Activated T-helper 2 cell treated with anti-CD3 and anti-CD28 coated beads, Interferon-gamma antibody, Interleukin-2, Interleukin-4, amounts not matched to agents 10 μg/mL and 5 μg/mL and 100 μg/mL, durations not matched to agents 14 hours and 24 hours and 36 hours (primary cell): ENCODE measurements at places on chromosomes 4 and X.
A peak's percentile ranks its signal among the peaks of the same experiment; 100 is the strongest.

DNA sequence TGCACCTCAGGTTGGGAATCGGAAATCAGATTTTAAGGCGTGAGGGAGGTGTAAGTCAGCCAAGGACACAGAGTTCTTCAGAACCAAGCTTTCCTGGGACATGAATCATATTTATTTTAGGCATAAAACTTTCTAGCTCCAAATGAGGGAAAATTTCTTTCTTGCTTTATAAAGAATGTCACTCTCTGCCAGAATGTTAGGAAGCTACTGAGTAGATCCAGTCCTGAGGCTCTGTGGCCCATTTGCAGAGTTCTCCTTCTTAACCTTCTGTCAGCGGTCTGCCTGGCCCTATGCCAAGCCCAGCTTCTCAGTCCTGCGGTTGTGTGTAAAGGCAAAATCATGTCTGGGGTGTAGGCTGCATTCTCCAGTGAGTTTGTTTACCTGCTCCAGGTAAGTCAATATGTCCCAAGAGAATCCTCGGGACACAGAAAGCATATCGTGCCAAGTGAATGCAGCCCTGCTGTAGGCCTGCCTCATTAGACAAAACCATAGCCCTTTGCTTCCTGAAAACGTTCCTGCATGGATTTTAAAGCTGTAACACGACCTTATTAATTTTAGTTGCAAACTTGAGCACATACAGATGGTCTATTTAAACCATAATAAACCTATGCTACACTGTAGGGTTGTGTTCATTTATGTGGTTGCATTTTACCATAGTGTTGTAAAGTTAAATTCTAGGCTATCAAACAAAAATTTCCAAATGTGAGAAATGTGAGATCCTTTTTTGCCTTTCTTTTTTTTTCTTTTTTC lies 29.2 kb upstream of the CCNI start:
- H3K27me3 ChIP-seq, result peaks cover 27% of the 10 kb centered on the region
- peaks cover 8% of the 10 kb centered on the region for H3K4me1 ChIP-seq
- H3K27ac ChIP-seq, result no peak overlapping the region

GRCh38 chr4:187944179-187944578 lies 51.4 kb upstream of the ZFP42 start:
- no peak for DNase-seq
- no peak overlapping the region for H3K27ac ChIP-seq
- no peaks in the 10 kb centered on the region for H3K27me3 ChIP-seq
- H3K4me3 ChIP-seq, result no peak overlapping the region

GRCh38 chr4:75995727-75996126 lies 5.0 kb upstream of the SDAD1 start:
- no peak overlapping the region for H3K27ac ChIP-seq
- H3K27me3 ChIP-seq, result no peaks in the 10 kb centered on the region
- H3K36me3 ChIP-seq, result no peaks in the 10 kb centered on the region
- no peak for DNase-seq
- H3K4me1 ChIP-seq, result peaks cover 5% of the 10 kb centered on the region

DNA sequence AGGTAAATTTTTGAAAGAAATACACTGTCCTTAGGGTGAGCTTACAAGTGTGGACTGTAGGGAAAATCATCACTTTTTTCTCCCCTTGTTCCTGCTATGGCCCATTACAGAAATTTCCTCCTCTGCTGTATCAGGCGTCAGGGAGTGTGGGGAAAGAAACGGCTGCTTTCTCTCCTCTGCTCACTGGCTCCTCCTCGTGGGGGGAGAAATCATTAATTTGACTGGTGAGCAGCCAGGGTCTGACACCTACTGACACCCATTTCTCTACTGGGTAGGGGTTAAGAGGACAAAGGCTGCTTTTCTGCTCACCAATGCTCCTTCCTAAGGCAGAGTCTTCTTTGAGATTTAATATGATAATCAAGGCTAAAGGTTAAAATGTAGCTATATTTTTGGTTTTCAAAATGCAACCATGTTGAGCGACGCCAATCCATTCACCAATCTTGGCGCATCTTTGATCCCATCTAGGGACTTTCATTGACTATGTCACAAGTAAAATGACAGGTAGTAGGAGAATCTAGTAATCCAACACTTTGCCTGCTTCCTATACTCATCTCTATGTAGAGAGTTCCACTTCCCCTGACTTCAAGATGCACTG lies 25.1 kb downstream of the SETD7 start:
- no peak overlapping the region for H3K27ac ChIP-seq
- no peak overlapping the region for H3K4me3 ChIP-seq
- peaks cover 42% of the 10 kb centered on the region for H3K36me3 ChIP-seq

GRCh38 chrX:19373351-19373891 lies 29.7 kb downstream of the PDHA1 start:
- H3K27me3 ChIP-seq, result no peaks in the 10 kb centered on the region
- no peak for DNase-seq
- H3K36me3 ChIP-seq, result no peaks in the 10 kb centered on the region
- peaks cover 5% of the 10 kb centered on the region for H3K4me1 ChIP-seq
- H3K4me3 ChIP-seq, result no peak overlapping the region

- peaks cover 9% of the 10 kb centered on the region for H3K4me1 ChIP-seq
- no peaks in the 10 kb centered on the region for H3K27me3 ChIP-seq
- H3K4me3 ChIP-seq, result no peak overlapping the region
- peak overlapping the region; percentile 6 for H3K27ac ChIP-seq
These were observed 8.4 kb downstream of the NDUFA1 start for GRCh38 chrX:119880076-119880475.

DNA sequence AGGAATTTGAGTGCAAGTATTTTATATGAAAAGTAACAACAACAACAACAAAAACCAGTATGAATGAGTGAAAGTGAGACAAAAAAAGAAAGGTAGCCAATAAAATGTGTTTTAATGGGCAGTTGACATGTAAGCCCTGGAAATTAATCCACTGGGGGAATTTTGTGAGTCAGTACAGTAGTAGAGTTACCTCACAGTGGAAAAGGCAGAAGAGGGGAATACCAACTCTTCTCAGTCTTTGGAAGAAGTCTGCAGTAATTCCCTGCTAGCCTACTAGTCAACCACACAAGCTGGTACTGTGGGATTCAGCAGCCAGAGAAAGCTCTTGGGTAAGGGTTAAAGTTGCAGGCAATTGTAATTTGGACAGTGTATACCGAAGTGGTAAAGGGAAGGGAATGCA lies 76.3 kb upstream of the IL15 start:
- DNase-seq, result no peak
- no peak overlapping the region for H3K27ac ChIP-seq
- no peak overlapping the region for H3K4me3 ChIP-seq
- H3K4me1 ChIP-seq, result no peaks in the 10 kb centered on the region
- H3K36me3 ChIP-seq, result no peaks in the 10 kb centered on the region
- H3K27me3 ChIP-seq, result no peaks in the 10 kb centered on the region

- H3K4me1 ChIP-seq, result no peaks in the 10 kb centered on the region
- no peaks in the 10 kb centered on the region for H3K36me3 ChIP-seq
- no peak overlapping the region for H3K27ac ChIP-seq
- no peak overlapping the region for H3K4me3 ChIP-seq
- DNase-seq, result no peak
- no peaks in the 10 kb centered on the region for H3K27me3 ChIP-seq
These were observed 106.2 kb downstream of the ALPK1 start for GRCh38 chr4:112403101-112403945.

GRCh38 chr4:47071901-47072341 lies 40.6 kb downstream of the GABRB1 start:
- H3K4me1 ChIP-seq, result peaks cover 6% of the 10 kb centered on the region
- no peak overlapping the region for H3K4me3 ChIP-seq
- H3K27me3 ChIP-seq, result no peaks in the 10 kb centered on the region
- H3K27ac ChIP-seq, result no peak overlapping the region

GRCh38 chr4:128162434-128162833 lies 101.3 kb downstream of the LARP1B start:
- H3K27ac ChIP-seq, result no peak overlapping the region
- no peak for DNase-seq
- H3K27me3 ChIP-seq, result no peaks in the 10 kb centered on the region
- peaks cover 2% of the 10 kb centered on the region for H3K4me1 ChIP-seq

DNA sequence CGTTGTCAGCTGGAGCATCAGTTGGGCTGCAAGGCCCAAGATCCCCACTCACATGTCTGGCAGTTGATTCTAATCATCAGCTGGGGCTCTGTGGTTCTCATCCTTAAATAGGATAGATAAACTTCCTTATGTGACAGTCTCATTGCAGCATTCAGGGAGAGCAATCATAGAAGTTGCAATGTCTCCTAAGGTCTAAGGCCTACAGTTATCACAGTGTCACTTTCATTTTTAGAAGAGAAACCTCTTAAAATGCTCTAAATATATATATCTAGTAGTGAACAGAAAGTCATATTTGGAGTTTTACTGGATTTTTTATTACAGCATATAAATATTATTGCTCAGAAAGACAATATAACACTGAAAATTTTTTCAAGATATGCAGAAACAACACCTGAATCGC lies 226.0 kb upstream of the PPP1R2C start:
- no peak overlapping the region for H3K4me3 ChIP-seq
- no peaks in the 10 kb centered on the region for H3K36me3 ChIP-seq
- no peak overlapping the region for H3K27ac ChIP-seq
- DNase-seq, result no peak
- H3K4me1 ChIP-seq, result no peaks in the 10 kb centered on the region

DNA sequence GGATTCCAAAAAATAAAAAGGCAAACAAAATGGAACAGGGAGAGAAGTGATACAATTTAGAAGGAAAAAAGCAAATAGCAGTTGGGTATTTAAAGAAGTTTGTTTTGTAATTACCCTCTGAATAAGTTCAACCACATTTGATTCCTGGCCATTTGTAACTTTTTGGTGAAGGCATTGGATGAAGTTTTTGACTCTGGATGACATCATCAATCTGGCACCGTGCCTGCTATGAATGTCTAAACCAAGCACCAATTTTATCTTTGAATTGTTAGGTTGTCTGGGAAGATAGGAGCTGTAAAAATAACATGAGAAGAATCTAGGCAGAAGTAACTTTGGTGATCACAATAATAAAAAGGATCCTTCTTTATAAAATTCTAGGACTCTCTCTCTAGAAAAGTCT lies 29.5 kb downstream of the TMPRSS11A start:
- H3K36me3 ChIP-seq, result no peaks in the 10 kb centered on the region
- H3K27me3 ChIP-seq, result peaks cover 6% of the 10 kb centered on the region
- H3K4me1 ChIP-seq, result no peaks in the 10 kb centered on the region
- no peak overlapping the region for H3K4me3 ChIP-seq

DNA sequence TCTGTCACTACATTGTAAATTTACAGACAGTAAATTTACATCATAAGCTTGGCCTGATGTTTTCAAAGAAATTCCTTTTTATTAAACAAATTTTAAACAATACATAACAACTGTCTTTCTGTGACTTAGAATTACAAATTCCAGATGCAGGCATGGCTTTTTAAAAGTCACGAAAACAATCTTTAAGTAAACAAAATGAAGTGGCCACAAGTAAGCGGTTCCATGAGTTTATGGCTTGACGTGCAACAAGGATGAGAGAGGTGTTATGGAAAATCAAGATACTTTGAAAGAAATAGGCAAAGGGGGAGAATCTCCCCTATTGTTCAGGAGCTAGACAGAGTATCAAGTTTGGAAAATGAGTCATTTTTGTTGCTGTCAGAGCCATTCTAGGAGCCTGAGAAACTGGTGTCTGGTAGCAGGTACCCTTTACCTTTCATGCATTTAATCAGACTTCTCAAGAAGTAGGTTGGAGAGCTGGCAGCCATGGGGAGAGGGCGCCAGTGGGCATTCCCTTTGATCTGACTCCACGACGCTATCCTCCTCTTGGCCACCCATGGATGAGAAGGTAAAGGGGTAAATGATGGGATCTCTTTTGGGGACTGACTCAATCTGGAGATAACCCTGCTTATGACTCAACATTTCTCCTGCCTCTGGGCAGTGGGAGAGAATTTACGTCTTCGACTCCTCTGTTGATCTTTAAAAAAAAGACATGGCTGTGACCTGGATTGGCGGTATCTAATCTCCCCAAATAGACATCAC lies 217.2 kb downstream of the SPRY1 start:
- no peak overlapping the region for H3K4me3 ChIP-seq
- DNase-seq, result no peak
- H3K27ac ChIP-seq, result no peak overlapping the region
- H3K27me3 ChIP-seq, result peaks cover 13% of the 10 kb centered on the region

DNA sequence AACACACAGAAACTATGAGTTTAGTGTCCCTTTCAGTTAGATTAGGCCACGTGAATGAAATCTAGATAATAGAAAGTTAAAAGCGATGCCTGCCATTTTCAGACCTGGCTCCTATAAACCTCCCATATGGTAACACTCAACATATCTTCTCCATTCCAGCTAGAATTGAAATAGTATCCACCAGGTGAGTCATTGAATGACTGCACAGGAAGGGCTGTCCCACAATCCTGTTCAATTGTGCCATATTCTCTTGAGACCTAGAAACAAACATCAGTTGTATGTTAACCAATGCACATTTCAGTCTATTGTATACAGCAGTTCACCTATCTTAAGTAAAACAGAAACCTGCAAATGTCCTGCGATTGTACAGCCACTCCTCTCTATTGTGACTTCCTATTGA lies 659.3 kb upstream of the SLIT2 start:
- no peak for DNase-seq
- H3K4me3 ChIP-seq, result no peak overlapping the region
- no peaks in the 10 kb centered on the region for H3K27me3 ChIP-seq
- no peaks in the 10 kb centered on the region for H3K36me3 ChIP-seq
- no peaks in the 10 kb centered on the region for H3K4me1 ChIP-seq

DNA sequence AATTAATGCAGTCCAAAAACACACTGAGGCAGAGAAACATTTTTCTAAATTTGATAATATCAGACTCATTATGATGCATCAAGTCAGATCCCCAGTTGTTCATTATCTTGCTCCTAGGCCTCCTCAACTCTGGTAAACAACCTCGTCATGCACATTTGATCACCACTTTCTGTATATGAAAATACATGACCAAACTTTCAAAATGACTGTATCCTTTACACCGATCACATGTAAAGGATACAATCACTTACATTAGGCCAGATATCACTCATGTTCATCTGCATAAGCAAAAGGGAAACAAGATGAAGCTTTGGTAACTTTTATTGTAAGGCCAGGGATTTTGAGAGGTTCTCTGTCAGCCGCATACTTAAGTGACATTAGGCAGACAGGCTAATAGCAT lies 99.4 kb upstream of the IL1RAPL1 start:
- H3K27me3 ChIP-seq, result no peaks in the 10 kb centered on the region
- H3K36me3 ChIP-seq, result no peaks in the 10 kb centered on the region
- H3K4me1 ChIP-seq, result no peaks in the 10 kb centered on the region
- H3K27ac ChIP-seq, result no peak overlapping the region

- H3K4me3 ChIP-seq, result no peak overlapping the region
- no peaks in the 10 kb centered on the region for H3K27me3 ChIP-seq
- no peak overlapping the region for H3K27ac ChIP-seq
- peaks cover 46% of the 10 kb centered on the region for H3K36me3 ChIP-seq
- peaks cover 3% of the 10 kb centered on the region for H3K4me1 ChIP-seq
These were observed 25.9 kb upstream of the MAP3K15 start for GRCh38 chrX:19541196-19541595.

GRCh38 chr4:111230265-111230664 lies 607.4 kb upstream of the PITX2 start:
- no peaks in the 10 kb centered on the region for H3K27me3 ChIP-seq
- no peak overlapping the region for H3K4me3 ChIP-seq
- no peak overlapping the region for H3K27ac ChIP-seq
- H3K36me3 ChIP-seq, result no peaks in the 10 kb centered on the region
- H3K4me1 ChIP-seq, result no peaks in the 10 kb centered on the region

GRCh38 chr4:106395582-106395981 lies 27.0 kb upstream of the GIMD1 start:
- no peaks in the 10 kb centered on the region for H3K27me3 ChIP-seq
- H3K27ac ChIP-seq, result no peak overlapping the region
- DNase-seq, result no peak
- H3K4me3 ChIP-seq, result no peak overlapping the region

- H3K4me1 ChIP-seq, result peaks cover 11% of the 10 kb centered on the region
- no peak for DNase-seq
- peaks cover 9% of the 10 kb centered on the region for H3K27me3 ChIP-seq
These were observed 104.4 kb upstream of the MAMLD1 start for GRCh38 chrX:150258463-150259430.
